Pancreas (tissue), 10 donors: ENCODE measurements at places on chromosomes 16 and 17. TPM values are rescaled to one million over a fixed set of nuclear protein-coding genes. Genes with fewer than 3 reads are reported as not detected.

Gene ZSCAN32
- 3.7 TPM for total RNA-seq

Gene NOG
- total RNA-seq = not detected

- H3K27me3 ChIP-seq = no peaks in the 10 kb centered on the region
- H3K4me1 ChIP-seq = no peaks in the 10 kb centered on the region
- no peak overlapping the region for H3K4me3 ChIP-seq
- H3K27ac ChIP-seq = no peak overlapping the region
- no peak for DNase-seq
- no peaks in the 10 kb centered on the region for H3K36me3 ChIP-seq
Observed at GRCh38 chr16:55082591-55082976, 151.9 kb downstream of the IRX5 start.

- no peaks in the 10 kb centered on the region for H3K4me1 ChIP-seq
- H3K36me3 ChIP-seq = peaks cover 65% of the 10 kb centered on the region
- H3K27me3 ChIP-seq = no peaks in the 10 kb centered on the region
- DNase-seq = no peak
Observed at GRCh38 chr17:59669411-59669810, 37.8 kb downstream of the PTRH2 start.

DNA sequence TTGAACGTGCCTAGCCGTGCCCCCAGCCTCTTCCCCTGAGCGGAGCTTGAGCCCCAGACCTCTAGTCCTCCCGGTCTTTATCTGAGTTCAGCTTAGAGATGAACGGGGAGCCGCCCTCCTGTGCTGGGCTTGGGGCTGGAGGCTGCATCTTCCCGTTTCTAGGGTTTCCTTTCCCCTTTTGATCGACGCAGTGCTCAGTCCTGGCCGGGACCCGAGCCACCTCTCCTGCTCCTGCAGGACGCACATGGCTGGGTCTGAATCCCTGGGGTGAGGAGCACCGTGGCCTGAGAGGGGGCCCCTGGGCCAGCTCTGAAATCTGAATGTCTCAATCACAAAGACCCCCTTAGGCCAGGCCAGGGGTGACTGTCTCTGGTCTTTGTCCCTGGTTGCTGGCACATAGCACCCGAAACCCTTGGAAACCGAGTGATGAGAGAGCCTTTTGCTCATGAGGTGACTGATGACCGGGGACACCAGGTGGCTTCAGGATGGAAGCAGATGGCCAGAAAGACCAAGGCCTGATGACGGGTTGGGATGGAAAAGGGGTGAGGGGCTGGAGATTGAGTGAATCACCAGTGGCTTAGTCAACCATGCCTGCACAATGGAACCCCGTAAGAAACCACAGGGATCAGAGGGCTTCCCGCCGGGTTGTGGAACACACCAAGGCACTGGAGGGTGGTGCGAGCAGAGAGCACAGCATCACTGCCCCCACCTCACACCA, 724 bp downstream of the GAA start:
- H3K4me3 ChIP-seq = peak overlapping the region; percentile 93
- DNase-seq = no peak
- H3K27ac ChIP-seq = peak overlapping the region; percentile 53

Gene SLC52A1
- not detected for total RNA-seq

DNA sequence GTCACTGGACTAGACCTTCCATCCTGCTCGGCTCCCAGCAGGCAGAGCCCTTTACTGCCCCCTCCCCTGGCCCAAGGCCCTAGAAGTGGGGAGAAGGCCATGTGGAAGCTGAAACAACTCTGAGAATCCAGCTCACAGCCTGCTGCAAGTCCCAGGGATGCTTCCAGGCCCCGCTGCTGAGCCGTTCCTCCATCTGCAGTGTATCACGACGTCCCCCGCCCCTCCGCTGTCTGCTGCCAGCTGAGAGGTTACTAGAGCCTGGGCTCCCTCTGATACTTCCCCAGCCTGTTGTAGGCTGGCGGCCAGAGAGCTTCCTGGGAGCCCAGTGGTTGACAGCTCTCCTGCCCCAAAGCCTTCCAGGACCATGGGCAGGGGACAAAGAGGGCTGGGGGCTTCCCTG, 118.2 kb downstream of the MGAT5B start:
- no peaks in the 10 kb centered on the region for H3K27me3 ChIP-seq
- H3K36me3 ChIP-seq = no peaks in the 10 kb centered on the region
- no peak for DNase-seq

Gene ZNF689
- total RNA-seq = 6.1 TPM

- H3K27ac ChIP-seq = no peak overlapping the region
- no peaks in the 10 kb centered on the region for H3K27me3 ChIP-seq
- no peaks in the 10 kb centered on the region for H3K36me3 ChIP-seq
- no peak overlapping the region for H3K4me3 ChIP-seq
- no peaks in the 10 kb centered on the region for H3K4me1 ChIP-seq
Observed at GRCh38 chr16:86371083-86371803, 139.1 kb upstream of the FOXF1 start.

Gene CNTNAP1
- total RNA-seq = 9.4 TPM
